Vagina (tissue), 2 donors: ENCODE measurements at places on chromosomes 4 and X.

DNA sequence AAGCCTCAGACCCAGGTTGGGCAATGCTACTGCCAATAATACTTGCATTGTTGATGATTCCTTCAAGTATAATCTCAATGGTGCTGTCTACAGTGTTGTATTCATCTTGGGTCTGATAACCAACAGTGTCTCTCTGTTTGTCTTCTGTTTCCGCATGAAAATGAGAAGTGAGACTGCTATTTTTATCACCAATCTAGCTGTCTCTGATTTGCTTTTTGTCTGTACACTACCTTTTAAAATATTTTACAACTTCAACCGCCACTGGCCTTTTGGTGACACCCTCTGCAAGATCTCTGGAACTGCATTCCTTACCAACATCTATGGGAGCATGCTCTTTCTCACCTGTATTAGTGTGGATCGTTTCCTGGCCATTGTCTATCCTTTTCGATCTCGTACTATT, 7.4 kb downstream of the LPAR4 start:
- DNase-seq = no peak

DNA sequence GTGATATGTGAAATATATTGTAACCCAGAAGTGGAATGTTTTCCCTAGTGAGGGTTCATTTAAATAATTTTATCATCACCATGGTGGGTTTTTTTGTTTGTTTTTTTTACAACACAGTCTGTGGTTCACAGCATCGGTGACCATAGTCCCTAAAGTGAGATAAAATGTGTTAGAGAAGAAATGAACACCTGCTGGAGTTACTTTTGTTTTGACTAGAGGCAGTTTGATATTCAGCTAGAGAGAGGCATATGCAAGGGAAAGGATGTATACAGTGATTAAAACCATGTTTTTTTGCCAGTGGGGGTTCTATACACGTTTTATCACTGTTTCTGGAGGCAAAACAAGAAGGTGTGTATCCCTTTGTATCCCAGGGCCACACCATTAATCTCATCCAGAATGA, 541.5 kb downstream of the PCDH7 start:
- no peak for DNase-seq

- no peak for DNase-seq
Observed at GRCh38 chrX:45889471-45889870, 655.8 kb downstream of the ZNF674 start.

DNA sequence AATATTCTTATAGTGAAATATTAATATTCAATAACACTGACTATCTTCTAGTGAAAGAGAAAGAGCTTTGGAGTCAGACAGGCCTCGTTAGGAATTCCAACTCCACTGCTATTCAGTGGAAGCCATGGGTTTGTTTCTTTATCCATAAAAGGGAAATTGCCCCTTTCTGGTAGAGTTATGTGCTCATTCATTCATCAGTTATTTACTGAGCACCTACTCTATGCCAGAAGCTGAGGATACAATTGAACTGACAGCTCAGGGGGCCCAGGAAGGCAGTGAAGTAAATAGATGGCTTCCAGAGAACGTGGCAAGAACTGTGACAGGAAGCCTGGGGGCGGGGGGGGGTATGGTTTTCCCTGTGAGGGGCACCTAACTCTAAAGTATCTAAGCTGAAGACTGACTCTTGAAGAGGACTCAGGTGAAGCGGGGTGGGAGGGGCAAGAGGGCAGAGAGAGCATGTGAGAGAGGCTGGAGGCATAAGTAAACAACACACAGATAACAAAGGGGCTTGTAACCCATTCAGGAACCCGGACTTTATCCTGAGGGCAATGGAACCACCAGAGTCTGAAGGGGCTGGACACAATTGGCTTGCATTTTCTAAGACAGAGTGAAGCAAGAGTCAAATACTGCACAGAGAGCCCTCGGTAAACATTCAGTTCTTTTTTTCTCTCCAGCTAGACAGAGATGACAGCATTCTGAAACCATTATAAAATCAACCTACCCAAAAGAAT, 20.3 kb downstream of the ANXA5 start:
- DNase-seq = no peak

- no peak for DNase-seq
Observed at GRCh38 chr4:101961144-101961543, 170.6 kb downstream of the BANK1 start.

DNA sequence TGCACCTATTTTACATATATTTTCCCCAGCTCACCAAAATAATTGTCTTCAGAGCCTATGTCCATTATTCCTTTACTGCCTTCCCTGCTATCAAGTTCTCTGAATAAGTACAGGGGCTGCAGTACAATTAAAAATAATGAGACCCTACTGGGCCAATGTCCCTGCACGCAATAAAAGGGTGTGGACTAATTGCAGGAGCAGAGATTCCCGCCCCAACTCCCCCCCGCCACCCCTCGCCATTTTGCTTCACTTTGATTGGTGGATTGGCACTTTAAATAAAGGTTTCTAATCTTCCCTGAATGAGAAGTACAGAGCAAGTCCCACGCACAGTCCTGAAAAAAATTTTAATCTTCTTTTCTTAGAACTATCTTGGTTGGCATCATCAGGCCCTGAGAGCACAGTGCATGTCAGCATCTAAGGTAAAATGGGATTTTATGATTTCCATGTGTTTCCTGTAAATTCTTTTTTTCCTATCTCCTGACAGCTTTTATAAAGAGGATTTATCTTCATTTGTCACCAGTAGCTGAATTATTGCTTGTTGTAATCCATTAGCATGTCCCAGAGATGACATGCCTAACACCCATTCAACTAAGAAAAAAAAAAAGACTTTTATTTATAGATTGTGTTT, at the start of gene AMBN:
Gene AMBN, plus strand, starts transcription at position 302 of the 628 bp plus-strand sequence. Its CDS starts 103 bp downstream, at position 405.
- no peak for DNase-seq

DNA sequence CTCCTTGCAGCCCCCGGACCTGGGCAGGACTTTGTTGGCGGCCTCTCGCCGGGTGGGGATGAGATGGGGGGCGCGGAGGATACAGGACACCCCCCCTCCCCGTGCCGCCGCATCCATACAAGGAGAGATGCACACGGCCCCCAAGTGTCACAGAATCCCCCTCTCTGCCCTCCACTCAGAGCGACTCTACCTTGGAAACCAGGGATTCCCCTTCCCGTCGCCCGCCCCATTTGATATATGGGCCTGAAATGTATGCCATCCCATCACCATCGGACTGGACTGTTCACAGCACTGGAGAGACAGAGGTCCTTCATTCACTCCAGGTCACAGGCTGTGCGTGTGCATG, 426 bp downstream of the PORCN start:
- DNase-seq = no peak

DNA sequence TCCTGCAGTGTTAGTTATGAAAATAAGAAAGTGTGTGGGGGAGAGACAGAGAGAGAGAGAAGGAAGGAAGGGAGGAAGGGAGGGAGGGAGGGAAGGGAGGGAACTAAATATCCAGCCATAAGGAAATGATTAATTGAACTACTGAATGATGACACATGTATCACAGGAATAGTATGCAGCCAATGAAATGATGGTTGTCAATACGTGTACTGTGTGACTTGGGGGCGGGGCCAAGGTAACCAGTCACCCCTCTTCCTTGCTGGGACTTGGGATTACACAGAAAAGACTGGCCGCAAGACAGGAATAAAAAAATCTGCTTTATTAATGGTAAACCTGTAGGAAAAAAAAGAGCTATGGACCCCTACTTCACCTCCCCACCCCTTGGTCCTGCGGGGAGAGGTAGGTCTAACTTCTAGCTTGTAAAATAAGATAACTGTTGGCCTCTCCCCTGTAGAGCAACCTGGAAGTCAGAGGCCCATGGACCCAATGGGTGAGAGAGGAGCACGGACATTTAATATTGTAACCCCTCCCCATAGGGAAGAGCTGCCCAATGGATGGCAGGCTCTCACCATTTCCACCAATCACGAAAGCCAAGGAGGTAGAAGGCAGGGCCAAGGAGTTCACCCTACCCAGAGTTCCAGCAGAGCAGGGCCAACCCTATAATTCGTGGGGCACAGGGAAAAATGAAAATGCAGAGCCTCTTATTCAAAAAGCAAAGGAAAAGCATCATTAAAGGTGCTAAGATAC, 7.4 kb downstream of the PPP2R2C start:
- DNase-seq = peak; percentile 37
